ENCODE measurements at places on chromosomes 16 and 17.

GRCh38 chr16:72142476-72142875 is 29.5 kb downstream of the PMFBP1 start:
- no peak for DNase-seq

- DNase-seq, result no peak
Measured at GRCh38 chr17:81416612-81417011, 21.4 kb downstream of the BAHCC1 start.

GRCh38 chr16:81786868-81787267 is 7.8 kb downstream of the PLCG2 start:
- no peak for DNase-seq

- DNase-seq, result no peak
Measured at GRCh38 chr16:86685076-86685475, 106.7 kb downstream of the FOXL1 start.

- no peak for DNase-seq
Measured at GRCh38 chr16:59144326-59144725, 410.2 kb upstream of the GOT2 start.

GRCh38 chr16:56424791-56425438 is 430 bp downstream of the AMFR start:
- DNase-seq, result peak; percentile 60

- DNase-seq, result no peak
Measured at GRCh38 chr16:79647586-79647985, 47.0 kb upstream of the MAF start.

GRCh38 chr17:11279776-11280344 is 38.8 kb downstream of the SHISA6 start:
- DNase-seq, result no peak

- DNase-seq, result peak; percentile 52
Measured at GRCh38 chr16:67800338-67800926, 5.9 kb downstream of the RANBP10 start.

GRCh38 chr17:82315703-82316358 is 1.6 kb downstream of the CD7 start:
- peak; percentile 49 for DNase-seq

GRCh38 chr17:33949100-33949499 is 306.0 kb upstream of the CCL2 start:
- peak; percentile 53 for DNase-seq

GRCh38 chr16:11405331-11406176 is 60.3 kb downstream of the RMI2 start:
- DNase-seq, result peak; percentile 66

DNA sequence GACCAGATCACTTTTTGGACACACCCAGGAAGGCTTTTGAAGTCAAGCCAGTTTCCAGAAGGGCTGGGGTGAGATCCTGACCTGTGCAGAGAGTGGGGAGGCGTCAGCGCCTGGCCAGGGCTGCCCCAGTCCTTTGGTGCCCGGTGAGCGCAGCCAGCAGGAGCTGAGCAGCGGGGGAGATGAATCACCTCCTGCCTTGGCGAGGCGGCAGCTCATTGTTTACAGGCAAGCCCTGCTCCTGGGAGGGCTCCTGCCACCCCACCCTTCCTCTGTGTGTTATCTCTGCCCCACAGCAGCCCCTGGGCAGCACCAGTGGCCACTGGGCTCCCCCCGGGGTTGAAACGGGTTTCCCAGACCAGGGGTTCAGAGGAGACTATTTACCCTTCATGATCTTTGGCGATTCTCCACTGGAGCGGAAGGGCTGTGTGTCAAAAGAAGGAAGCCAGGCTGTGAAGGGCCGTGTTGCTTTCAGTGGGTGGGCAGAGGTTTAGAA is 14.1 kb upstream of the ITGB4 start:
- no peak for DNase-seq

- no peak for DNase-seq
Measured at GRCh38 chr16:86044881-86045590, 146.1 kb downstream of the IRF8 start.

DNA sequence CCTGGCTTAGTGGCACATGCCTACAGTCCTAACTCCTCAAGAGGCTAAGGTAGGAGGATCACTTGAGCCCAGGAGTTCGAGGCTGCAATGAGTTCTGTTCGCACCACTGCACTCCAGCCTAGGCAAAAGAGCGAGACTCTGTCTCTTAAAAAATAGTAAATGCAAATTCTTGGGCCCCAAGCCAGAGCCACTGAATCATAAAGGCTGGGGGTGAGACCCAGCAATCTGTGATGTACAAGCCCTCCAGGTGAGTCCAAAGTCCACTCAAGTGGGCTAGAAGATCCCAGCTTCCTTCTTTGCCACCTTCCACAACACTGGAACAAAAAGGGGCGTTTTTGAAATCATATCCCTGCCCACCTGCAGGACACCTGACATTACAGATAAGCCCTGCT is 16.9 kb downstream of the TRIM25 start:
- no peak for DNase-seq

DNA sequence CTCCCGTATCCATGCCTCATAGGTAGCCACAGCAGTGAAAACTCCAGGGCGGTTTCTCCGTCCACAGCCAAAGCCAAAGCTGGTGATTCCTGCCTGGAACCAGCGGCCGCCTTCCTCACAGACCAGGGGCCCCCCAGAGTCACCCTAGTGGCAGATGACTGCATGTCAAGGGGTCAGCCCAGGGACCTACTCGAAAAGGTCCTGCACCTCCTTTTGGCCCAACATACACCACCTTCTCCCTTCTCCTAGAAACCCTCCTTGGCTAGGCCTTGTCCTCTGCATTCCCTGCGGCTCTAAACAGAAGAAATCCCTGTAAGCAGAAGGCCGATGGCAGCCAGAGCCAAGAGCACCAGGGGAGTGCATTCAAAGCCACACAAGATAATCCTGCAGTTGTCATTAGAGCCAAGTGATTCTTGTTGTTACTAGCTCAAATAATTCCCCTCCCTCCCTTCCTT is 6.1 kb downstream of the PRSS36 start:
- DNase-seq, result no peak

DNA sequence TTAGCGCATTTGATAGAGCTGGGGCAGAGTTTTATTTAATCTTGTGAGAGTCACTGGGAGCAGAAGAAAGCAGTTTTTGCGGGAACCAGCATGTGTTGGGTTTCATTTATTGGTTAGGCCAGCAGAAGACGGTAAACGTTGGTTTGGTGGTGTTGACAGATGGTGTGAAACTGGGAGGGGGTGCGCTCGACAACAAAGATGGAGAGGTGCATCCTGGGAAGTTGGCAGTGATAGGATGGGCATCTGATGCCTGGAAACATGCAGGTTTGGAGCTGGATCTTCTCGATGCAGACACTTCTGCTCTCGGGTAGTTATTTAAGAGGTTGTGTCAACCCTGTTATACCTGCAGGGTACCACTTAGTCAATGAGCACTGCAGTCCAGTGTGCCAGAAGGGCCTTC is 24.9 kb upstream of the CLEC18A start:
- no peak for DNase-seq

GRCh38 chr17:37358098-37358829 is 17.5 kb upstream of the C17orf78 start:
- DNase-seq, result peak; percentile 82

- DNase-seq, result no peak
Measured at GRCh38 chr17:79914813-79915740, 75.8 kb upstream of the CBX4 start.

DNA sequence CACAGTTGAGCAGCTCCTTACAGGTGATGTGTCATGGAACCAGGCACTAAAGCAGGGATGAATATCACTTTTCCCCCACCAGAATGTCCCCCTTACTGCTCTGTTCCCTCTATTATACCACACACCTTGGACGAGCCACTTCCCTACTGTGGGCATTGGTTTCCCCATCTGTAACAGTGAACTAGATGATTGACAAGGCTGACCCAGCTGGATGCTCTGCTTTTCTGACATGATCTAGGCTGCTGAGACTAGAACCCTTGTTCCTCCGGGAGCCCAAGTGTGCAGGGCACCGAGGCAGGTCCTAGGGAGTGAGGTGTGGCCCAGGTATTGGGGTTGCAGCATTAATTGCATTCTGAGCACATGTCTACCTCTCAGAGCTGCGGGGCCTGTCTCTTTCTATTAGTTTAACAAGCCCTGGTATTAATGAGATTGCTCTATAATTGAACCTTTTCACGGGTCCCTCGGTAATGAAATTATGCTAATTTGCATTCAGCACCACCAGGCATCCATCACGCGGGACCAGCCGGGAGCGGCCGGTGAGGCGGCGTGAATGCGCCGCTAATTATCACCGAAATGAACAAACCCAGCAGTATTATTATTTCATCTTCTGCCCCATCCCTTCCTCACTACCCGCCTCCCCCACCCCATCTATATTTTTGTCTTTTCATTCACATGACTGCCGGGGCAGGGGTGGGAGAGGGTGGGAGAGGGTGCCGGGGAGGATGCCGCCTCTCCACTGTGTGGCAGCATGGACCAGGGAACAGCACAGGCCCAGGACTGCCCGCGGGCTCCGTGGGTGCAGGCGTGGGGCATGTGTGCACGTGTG is 121.1 kb downstream of the CYLD start:
- DNase-seq, result peak; percentile 39

DNA sequence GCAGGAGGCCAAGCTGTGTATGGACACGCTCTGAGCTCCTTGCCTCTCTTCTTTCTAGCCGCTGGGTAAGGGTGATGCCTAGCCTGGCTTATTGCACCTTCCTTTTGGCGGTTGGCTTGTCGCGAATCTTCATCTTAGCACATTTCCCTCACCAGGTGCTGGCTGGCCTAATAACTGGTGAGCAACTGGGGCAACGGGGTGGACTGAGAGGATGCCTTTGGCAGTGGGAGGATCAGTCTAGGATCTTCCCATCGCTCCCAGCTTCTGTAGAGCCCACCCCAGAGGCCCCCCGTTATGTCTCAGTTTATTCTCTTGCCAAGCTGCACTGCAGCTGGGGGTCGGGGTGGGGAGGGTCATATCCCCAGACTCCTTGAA is 4.4 kb downstream of the G6PC3 start:
- DNase-seq, result no peak

DNA sequence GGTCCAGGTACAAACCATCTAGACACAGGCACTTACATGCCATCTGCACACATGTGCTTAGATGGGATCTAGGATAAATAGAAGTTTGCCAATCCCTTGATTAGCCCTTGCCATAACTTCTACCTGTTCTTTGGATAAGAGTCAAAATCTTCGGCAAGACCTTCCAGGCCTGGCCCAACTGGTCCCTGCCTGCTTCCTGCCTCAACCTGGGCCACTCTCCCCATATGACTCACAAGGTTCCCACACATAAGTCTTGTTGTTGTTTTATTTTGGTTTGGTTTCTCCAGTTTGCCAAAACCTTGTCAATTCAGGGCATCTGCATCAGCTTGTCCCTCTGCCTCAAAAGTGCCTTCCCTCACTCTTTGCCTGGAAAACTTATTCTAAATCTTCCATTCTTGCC is 95.3 kb upstream of the XYLT1 start:
- no peak for DNase-seq

GRCh38 chr17:83056583-83057396 is 22.6 kb upstream of the METRNL start:
- DNase-seq, result peak; percentile 13

DNA sequence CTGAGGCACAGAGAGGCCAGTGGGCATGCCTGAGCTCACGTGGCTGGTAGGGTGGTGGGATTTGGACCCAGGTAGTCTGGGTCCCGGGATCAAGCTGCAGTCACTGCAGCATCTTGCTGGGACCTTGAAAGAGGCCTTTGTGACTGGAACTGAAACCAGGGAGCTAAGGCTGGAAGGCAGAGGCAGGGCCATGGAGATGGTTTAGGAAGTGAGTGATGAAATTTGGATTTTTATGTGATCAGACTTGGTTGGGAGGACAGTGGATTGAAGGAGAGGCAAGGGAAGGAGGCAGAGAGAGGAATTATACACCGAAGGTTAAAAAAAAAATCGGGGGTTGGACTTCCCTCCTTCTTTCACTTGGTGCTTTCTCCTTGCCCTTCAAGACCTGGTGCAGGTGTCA is 255.4 kb upstream of the CACNG5 start:
- DNase-seq, result no peak

GRCh38 chr16:11033629-11034420 is 89.5 kb downstream of the CLEC16A start:
- DNase-seq, result no peak

DNA sequence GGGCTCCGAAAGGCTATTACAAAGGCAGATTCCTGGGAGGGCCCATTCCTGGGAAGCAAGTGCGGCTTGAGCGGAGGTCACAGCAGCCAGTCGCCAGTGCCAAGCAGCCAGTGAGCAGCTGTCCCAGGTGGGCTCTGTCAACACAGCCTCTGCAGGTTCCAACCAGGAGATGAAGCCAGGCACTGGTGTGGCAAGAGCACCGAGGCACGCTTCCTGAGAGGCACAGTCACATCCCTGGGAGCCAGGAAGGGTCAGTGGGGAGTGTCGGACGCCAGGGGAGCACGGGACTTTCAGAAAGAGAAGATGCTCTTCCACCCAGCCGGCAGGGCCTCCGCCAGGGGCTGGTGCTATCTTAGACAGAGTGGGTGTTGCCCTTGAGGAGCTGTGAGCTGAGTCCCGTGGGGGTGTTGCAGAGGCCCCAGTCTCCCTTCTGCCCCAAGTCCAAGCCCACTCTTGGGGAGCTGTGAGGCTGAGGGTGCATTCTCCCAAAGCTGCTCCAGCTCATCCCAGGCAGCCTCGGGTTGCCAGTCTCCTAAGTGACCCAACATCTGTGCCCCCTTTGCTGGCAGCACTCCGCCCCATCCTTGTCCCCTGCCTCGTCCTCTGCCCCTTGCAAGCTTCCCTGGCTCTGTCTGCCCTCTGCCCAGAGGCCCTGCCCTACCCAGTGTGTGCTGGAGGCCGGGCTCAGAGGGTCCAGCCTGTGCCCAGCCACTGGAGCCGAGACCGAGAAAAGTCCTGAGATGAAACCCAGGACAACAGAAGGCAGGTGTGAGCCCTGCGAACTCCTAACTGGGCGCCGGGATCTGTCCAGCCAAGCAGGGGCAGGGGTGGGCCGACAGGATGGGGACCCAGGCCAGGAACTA is 6.6 kb downstream of the UBALD1 start:
- DNase-seq, result no peak

GRCh38 chr16:13866073-13866472 is 53.9 kb upstream of the ERCC4 start:
- peak; percentile 85 for DNase-seq

GRCh38 chr17:79978548-79978855 is 57.2 kb downstream of the TBC1D16 start:
- no peak for DNase-seq
